ENCODE measurements at places on chromosomes 6 and 20. TPM values are rescaled to one million over a fixed set of nuclear protein-coding genes. Genes with fewer than 3 reads are reported as not detected.

- DNase-seq: no peak
These were observed 155.5 kb downstream of the ANKRD60 start for GRCh38 chr20:58072695-58073671.

- no peak for DNase-seq
These were observed 69.0 kb upstream of the PDE7B start for GRCh38 chr6:135782546-135782945.

PERP gene
- total RNA-seq: 4.3 TPM

DNA sequence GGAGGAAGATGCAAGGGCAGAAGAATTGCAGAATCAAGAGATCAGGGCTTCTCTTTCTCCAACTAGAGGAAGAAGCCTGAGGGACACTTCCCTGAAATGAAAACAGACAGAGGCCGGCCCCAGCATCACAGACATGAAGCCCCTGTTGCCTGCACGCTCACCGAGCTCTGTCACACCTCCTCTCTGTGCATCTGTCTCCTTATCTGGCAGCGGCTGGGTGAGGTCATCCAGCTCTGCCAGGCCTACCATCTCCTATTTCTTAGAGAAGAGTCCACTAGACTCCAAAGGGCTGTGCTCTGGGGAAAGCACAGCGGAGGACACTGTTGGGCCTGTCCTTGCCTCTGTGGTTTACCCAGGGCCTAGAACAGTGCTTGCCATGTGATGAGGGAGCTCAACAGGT, 71.9 kb upstream of the MLN start:
- no peak for DNase-seq

DNA sequence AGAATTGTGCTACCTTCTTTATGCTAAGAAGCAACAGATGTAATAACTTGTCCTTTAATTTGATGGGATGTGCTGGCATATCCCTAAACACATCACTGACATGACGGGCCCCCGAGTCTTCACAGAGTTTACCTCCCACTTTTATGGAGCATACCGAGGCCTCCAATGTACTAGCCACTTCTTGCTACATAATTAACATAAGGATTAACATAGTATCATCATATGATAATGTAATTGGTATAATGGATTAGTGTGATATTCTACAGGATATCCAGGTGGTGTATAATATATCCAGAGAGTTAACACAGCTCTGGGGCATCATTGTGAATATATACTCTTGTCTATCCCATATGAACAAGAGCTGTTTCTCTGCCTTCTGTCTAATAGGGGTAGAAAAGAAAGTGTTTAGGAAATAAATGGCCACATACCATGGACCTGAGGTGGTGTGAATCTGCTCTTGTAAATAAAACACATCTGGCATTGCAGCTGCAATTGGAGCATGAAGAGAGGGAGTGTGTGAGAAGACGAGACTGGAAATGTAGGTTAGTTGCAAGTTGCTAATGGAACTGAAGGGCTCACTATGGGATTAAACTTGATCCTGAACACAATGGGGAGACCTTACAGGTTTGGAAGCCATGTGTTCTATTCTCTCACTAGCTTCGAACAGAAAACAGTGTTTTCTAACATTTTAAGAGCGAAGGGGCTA, 102.3 kb downstream of the IYD start:
- no peak for DNase-seq

DNA sequence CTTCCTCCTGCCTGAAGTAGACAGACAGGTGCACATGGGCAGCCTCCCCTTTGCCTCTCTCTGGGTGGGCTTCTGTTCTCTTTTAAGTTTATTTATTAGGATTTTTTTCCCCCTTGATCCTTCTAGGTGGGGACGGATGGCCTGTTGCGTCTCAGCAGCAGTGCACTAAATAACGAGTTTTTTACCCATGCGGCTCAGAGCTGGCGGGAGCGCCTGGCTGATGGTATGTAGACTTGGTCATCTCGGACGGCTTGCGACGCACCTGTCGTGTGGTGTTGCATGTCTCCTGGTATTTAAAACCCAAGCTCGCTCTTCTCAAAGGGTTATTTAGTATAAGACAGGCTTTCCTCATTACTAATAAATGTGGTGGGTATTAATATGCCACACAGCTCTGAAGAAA, 73.3 kb downstream of the ASXL1 start:
- DNase-seq: no peak

DNA sequence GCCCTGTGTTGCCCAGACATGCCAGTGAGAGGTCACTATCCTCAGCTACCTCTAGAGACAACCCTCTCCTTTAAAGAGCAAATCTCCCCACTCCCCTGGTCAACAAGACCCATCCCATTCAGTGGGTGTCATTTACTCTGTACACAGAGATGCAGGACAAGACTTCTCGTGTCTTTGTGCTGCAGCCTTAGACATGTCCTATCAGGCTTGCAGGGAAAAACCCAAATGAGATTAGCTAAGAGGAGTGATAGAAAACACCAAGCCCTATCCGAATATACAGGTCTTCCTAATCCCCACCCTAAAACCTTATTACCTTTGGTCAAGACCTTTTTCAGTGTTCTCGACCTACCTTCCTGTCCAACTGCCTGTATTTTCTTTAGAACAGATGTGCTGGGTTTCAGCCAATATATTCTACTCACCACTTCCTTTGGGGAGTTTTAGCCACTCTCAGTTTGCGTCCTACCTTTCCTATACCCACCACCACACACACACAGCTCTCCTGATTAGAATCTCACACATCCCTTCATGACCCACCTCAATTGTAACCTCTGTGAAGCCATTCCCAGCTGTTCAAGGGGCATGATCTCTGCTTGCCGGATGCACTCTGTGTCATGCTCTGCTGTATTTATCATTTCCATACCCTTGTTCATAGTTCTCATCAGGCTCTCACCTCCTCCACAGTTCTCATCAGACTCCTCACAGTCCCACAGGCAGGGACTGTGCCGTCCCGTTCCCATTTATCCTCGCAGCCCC, 39.7 kb downstream of the TRAM2 start:
- DNase-seq: no peak

DNA sequence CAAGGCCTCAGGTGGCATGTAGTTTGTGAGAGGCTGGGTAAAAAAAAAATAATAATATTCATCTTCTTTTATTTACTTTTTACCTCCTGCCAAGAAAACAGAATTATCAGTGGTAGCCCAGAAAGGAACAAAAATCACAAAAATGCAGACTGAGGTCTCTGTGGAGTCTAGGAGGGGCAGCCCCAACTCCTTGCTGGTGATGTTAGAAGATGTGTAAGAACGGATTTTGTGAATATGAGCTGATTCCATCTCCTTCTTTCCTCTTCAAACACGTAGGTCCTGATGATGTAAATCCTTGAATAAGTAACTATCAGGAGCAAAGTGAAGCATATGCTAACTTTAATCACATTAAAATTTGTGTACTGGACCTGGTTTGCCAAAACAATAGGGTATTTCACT, 226.8 kb downstream of the EYA4 start:
- no peak for DNase-seq

DNA sequence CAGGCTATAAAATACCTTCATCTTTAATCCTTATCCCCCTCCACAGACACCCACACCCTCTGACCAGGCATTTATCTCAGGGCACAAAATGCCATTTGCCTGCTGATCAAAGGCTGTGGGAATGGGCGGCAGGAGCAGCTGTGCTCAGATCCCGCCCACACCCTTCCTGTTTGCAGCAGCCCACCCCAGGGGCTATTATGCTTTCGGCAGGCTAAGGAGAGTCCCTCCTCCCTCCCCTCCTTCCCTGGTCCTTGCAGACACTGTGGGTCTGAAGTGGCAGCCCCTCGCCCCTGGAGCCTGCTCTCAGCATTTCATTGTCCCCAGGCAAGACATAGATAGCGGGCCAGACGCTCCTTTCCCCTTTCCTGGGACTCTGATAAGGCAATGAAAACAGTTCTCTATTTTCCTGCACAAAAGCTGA, 220.8 kb upstream of the HEY2 start:
- DNase-seq: no peak

DNA sequence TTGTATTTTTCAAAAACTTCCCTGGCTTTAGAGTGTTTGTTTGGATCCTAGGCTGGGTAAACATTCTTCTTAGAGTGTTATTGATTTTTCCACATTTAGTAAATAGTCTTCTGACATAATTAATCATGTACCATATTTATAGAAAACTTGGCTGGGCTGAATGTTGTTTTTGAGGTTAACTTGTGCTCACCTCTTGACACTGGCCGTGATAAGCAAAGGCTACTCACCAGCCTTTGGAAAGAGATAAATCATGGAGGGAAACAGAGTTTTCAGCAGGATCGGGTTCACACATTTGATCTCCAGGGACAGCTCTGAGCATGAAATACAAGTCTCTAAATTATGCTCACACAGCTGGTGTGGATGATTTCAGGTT, 6.2 kb upstream of the CD93 start:
- no peak for DNase-seq
